Esophagus squamous epithelium (tissue), 5 donors: ENCODE measurements at places on chromosomes 3 and 15.

GRCh38 chr3:140736863-140737460 lies 59.1 kb downstream of the TRIM42 start:
- no peak for DNase-seq

DNA sequence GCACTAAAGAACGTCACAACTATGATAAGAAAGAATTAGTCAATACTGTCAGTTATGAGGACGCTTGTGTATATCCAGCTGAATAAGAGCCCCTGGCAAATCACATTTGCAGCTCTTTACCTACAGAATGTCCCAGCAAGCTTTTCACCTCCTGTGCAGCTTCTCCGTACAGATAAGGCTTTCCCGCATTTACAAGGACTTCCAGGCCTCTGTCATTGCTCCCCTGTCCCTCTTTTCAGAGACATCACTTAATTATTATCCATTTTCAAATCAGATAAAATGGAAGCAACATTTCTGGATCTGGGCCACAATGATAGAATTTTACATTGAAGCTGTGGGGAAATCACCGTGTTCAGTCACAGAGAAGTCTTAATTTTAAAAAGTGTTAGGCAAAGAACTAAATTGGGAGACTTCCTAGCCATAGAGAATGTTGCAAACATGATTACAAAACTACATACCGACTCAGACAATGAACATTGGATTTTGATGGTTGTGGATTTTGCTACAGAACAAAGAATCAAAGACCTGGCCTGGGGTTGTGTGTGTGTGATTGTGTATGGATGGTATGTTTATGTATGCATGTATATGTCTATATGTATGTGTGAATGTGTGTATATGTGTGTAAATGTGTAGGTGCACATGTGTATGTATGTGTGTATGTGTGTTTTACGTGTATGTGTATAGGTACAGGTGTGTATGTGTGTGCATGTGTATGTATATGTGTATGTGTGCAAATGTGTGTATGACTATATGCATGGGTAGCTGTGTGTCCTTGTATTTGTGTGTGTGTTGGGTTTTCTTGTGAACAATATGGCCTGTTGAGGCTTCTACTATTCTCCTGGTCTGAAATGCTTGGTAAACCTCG lies 41.5 kb downstream of the MGLL start:
- DNase-seq = no peak

GRCh38 chr15:80841541-80841940 lies 62.4 kb downstream of the CEMIP start:
- DNase-seq = no peak

DNA sequence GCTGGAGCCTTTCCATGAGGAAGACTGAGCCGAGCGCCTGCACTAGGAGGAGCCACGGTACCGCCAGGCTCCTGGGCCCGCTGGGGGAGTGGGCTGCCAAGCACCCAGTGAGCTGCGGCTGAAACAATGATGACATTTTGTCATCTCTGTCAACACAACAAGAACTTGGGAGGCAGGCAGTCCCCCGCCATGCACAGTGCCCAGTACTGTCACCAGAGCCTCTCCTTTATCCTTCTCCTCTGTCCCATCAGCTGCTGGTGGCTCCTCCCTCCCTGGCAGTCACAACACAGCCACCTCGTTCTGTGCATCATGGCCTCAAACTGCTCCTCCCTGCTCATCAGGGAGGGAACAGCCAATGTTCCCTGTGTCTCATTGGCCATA lies 34.0 kb upstream of the PCSK6 start:
- DNase-seq = no peak

DNA sequence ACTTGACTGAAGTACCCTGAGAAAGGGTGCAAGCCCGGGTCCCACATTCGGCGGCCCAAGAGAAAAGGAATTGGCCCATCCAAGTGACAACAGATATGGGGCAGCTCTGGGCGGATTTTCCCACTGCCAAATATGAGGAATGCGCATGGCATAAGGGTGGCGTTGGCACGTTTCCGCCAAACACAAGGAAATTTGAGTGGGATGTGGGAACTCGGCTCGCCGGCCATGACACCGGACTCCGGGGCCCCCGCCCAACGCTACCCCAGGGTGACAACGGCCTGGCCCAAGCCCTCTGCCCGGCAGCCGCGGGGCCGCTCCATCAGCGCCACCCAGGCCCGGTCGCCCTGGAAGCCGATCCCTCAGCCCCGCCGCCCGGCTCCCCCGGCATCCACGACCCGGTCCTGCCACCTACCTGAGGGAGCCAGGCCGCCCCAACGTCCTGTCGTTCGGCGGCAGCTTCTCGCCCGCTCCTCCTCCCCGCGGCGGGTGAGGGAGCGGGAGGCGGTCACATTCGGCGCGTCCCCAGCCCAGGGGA lies 449 bp downstream of the RAF1 start:
- DNase-seq = no peak

- no peak for DNase-seq
Measured at GRCh38 chr15:35925275-35926006, 379.5 kb upstream of the DPH6 start.

- DNase-seq = no peak
Measured at GRCh38 chr3:18672561-18672960, 247.4 kb upstream of the SATB1 start.

- DNase-seq = no peak
Measured at GRCh38 chr3:47113669-47114365, 50.1 kb downstream of the SETD2 start.

DNA sequence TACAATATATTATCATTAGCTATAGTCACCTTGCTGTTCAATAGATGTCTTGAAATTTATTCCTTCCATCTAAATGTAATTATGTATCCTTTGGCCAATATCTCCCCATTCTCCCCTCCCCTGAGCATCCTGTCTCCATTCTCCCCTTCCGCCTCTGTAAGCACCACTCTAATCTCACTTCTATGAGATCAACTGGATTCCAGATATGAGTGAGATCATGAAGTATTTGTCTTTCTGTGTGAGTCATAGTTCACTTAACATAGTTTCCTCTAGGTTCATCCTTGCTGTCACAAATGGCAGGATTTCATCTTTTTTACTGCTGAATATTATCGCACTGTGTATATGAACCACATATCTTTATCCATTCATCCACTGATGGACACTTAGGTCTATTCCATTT lies 148.8 kb upstream of the NDN start:
- DNase-seq = no peak

DNA sequence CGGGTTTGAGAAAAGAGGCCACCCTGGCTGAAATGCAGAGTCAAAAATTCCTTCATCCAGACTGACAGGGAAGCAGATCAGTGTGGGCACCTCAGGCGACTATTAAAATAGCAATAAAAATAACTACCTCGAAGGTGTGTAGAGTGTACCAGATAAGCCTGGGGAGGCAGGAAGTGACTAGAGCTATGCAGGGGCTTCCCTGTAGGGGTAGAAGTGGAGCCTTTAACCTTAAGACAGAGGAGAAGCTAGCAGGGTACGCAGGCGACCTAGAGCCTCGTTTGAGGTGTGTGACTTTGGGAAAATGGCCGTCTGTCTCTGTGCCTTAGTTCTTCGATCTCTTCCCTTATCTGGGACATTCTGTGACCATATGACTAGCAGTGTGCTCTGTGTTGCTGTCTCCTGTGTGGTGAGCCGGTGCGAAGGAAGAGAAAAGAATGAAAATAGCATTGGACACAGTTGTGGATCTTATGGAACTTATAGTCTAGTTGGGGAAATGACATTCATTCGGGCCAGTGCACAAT lies 17.6 kb downstream of the BHLHE40 start:
- no peak for DNase-seq
